ENCODE measurements at places on chromosomes 4 and X.

DNA sequence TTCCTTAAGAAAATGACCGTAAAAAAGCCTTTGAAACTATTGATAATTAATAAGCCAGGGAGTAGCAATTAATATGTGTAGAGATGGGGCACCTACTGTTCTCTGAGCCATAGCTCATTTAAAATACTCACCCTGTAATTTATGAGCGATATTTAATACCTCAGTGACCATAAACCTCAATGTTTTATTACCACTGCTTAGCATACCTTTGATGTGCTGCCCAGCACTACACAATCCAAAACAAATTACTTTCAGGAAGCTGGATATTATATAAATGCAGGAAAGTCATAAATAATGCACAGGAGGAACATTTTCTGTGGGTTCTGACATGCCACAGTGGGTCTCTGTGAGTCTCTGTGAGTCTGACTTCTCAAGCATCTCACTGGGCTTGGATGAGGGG, 166.1 kb upstream of the RPL34 start:
- DNase-seq: peak; percentile 58

DNA sequence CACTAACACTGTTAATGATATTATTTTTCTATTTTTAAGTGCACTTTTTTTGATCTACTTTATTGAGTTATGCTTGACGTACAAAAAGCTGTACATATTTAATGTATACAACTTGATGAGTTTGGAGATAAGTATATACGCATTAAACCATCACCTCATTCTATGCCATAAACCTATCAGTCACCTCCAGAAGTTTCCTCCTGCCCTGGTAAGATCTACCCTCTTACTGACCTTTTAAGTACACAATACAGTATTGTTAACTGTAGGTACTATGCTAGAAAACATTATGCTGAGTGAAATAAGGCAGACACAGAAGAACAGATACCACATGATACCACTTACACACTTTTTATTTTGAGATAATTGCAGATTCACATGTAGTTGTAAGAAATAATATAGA, 36.9 kb downstream of the INTS6L start:
- no peak for DNase-seq

- no peak for DNase-seq
Observed at GRCh38 chr4:3777669-3778068, 11.5 kb downstream of the ADRA2C start.

DNA sequence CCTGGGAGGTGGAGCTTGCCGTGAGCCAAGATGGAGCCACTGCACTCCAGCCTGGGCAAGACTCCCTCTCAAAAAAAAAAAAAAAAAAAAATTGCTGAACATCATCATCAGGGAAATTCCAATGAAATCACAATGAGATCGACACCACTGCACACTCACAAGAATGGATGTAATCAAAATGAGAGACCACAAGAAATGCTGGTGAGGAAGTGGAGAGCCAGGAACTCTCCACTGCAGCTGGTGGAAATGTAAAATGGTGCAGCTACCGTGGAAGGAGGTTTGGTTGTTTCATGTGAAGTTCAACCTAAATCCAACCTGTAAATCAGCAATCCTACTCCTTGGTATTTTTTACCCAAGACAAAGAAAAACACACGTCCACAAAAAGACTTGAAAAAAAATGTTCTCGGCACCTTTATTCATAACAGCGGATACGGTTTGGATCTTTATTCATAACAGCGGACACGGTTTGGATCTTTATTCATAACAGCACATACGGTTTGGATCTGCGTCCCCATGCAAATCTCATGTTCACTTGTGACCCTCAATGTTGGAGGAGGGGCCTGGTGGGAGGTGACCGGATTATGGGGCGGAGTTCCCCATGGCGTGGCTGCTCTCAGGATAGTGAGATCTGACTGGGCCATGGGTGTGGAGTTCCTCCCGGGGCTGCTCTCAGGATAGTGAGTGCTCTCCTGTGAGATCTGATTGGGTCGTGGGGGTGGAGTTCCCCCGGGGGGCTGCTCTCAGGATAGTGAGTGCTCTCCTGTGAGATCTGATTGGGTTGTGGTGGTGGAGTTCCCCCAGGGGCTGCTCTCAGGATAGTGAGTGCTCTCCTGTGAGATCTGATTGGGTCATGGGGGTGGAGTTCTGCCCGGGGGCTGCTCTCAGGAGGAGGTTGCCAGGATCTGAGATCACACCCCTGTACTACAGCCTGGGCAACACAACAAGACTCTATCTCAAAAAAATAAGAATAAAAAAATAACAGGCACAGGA, 7.7 kb downstream of the GAK start:
- DNase-seq: no peak

DNA sequence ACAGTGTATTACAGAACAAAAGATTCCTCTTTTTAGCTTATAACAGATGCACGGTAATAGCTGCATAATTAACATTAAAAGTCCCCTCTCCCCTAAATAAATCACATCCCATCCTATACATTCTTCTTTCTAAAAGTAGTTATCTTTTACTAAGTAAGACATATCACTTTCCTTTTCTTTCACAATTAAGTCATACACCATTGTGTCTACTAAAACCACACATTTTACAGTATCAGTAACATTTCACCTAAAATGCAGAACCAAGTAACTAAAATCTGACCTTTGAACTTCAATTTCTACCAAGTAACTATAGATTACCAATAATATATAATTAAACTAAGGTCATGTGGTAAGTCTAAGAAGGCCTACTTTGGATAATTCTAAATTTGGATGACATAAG, 14.2 kb downstream of the DHX15 start:
- DNase-seq: no peak

DNA sequence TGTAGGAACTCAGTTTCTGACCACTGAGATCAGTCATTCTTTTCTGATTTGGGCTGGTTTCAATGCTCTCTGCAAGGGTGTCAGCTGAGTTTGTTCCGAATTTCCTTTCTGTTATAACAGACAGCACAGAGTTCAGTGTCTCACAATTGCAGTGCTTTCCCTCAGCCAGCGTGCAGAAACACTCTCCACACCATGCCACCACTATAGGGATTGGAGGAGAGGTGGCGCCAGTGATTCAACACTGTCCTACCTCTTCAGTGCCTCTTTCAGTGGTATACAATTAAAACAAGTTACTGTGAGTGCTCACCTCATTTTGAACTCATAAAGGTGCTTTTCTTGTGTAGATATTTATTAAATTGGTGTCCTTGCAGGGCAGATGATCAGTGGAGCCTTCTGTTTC, 413.2 kb upstream of the CXorf51B start:
- no peak for DNase-seq

- DNase-seq: no peak
Observed at GRCh38 chr4:108247387-108248049, 78.8 kb upstream of the LEF1 start.

GRCh38 chr4:151652841-151653547, 107.8 kb downstream of the GATB start:
- DNase-seq: no peak

DNA sequence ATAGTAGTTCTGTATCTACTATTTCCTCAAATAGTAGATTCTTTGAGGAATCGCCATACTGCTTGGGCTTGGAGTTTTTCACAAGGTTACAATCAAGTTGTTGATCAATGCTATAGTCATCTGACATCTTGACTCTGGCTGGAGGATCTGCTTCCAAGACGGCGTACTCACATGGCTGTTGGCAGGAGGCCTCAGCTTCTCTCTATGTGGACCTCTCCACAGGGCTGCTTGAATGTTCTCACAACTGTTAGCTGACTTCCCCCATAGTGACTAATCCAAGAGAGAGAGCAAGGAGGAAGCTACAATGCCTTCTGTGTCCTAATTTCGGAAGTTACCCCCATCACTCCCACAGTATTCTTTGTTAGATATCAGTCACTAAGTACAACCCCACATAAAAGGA, 10.3 kb downstream of the EGFL6 start:
- no peak for DNase-seq

- peak; percentile 33 for DNase-seq
Observed at GRCh38 chrX:106300239-106300638, 132.1 kb downstream of the PWWP3B start.

DNA sequence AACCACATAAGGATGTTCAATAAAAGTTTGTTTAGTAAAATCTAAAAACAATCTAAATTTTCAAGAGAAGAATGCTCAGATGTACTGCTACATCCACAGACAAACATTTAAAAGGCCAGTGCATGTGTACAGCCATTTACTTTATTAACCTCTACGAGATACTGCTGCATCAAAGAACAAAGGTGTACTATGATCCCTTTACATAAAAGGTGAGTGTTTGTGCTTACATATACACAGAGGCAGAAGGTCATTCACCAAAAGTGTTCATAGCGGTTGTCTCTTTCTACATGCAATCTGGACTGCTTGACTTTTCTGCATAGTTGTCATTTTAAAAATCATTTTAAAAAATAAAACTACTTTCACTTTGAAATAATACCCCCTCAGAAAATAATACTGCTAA, 81.7 kb downstream of the AFAP1 start:
- DNase-seq: no peak

DNA sequence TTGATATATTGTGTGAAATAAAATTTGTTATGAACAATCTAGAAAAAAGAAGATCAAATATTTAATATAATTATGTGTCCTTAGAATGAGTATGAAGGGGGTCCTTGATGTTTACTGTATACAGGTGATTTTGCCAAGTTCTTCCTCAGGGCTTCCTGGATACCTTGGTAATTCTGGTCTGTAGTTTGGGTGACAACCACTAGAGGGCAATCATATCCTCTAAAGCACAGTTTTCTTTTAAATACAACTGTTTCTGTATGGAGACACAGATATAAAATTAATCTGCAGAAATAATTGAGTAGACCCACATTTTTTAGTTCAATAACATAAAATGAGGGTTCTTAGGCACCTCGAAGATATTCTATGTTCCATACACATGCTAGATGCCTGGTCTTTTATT, 157.7 kb downstream of the SPANXN1 start:
- DNase-seq: no peak

- DNase-seq: peak; percentile 36
Observed at GRCh38 chrX:17242470-17242869, 132.5 kb upstream of the NHS start.

GRCh38 chrX:135951291-135951690, 22.5 kb downstream of the MMGT1 start:
- DNase-seq: no peak

GRCh38 chr4:184794470-184794869, 31.3 kb downstream of the ACSL1 start:
- no peak for DNase-seq

- no peak for DNase-seq
Observed at GRCh38 chrX:146881521-146881920, 67.0 kb upstream of the CXorf51A start.

DNA sequence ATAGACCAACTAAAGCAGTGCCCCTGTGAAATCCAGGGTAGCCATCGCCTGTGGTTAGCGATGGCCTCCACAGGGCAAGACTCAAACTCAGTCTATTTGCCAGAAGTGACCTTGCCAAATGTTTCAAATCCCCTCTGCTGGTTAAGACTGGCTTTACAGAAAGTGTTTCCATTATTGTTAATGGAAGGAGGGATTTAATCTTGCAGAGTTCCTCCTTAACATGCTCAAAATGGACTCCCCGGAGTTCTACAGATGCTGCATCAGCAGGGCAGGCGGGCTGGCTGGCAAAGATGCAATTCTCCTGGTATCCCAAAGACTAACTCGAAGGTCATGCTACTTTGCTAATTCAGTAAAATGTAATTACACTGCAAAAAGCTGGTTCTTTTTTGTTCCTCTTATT, 313.0 kb upstream of the SLC7A11 start:
- DNase-seq: no peak

DNA sequence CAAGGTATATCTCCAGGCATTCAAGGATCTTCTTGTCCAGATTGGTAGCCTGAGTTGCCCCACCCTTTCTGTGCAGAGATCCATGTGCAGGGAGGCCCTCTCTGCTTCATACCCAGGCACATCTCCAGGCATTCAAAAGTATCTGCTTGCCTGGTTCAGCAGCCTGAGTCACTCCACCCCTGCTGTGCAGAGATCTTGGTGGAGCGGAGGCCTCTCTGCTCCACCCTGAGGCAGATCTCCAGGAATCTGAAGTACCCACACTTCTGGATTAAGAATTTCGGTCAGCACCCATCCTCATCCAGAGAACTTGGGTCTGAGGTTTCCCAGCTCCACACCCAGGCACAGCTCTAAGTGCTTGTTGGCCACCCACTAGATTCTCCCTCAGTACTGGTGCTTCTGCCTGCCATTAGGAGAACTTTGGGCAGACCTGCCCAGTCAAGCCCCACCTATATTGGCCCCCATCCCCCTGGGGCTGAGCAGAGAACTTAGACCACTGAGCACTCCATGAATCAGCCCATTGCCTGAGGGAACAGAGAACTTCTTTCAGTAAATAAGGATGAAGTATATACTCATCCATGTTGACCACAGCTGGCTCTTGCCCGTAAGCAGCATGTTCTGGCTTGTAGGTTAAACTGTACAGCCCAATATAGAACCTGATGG, 199.5 kb upstream of the ZCCHC13 start:
- peak; percentile 4 for DNase-seq

DNA sequence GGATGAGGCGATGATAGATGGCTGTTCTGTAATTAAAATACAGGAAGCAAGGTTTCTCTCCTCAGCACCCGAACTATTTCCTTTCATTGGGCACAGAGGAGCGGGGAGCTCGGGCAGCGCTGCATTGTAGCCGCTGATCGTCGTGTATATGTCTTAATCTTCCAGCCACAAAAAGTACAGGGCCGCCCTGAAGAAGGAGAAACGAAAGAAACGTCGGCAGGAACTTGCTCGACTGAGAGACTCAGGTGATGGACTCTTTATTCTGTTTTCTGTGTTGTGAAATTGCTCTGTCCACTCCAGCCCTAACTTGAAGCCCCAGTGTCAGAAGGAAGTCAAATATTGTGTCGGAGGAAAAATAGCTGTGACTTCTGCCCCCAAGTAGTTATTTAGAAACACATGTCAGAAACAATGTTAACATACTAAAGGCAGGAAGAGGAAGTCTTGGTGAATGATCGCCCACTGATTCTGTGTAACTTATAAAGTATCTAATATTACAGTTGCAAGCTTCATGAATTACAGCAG, 546 bp downstream of the ZRSR2 start:
- DNase-seq: no peak

- DNase-seq: no peak
Observed at GRCh38 chrX:152024710-152025109, 50.2 kb upstream of the GABRE start.

GRCh38 chr4:82706349-82707000, 92.1 kb downstream of the SCD5 start:
- DNase-seq: peak; percentile 23

GRCh38 chrX:118131336-118131735, 14.7 kb upstream of the KLHL13 start:
- DNase-seq: no peak

DNA sequence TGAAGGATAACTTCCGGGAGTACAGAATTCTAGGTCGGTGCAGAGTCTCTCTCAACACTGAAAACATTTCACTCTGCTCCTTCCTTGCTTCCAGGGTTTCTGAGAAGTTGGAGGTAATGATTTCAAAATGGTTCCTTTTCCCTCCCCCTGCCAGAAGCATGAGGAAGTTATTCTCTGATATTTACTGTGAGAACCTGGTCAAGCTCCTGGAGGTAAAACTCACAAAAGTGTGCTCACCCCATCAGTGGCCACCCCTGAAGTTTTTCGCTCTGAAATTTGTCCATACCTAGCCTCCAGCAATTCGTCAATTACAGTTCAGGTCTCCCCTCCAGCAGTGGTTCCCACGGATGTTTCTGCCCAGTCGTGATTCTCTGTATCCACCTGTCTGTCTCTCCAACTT, 16.2 kb upstream of the MECP2 start:
- DNase-seq: no peak

GRCh38 chr4:33518856-33519255, 2725.5 kb downstream of the ARAP2 start:
- no peak for DNase-seq

GRCh38 chr4:159398236-159398638, 295.4 kb downstream of the RAPGEF2 start:
- DNase-seq: no peak
